Stimulated activated CD4-positive, alpha-beta T cell treated with anti-CD3 and anti-CD28 coated beads, TNF-alpha, amount 100 ng/mL, for 48 hours (primary cell): ENCODE measurements at places on chromosomes 5 and 9.

GRCh38 chr5:112551419-112552032 lies 132.4 kb upstream of the EPB41L4A start:
- peak; percentile 25 for DNase-seq

- no peak for DNase-seq
Observed at GRCh38 chr5:72151169-72151568, 43.9 kb downstream of the MAP1B start.

DNA sequence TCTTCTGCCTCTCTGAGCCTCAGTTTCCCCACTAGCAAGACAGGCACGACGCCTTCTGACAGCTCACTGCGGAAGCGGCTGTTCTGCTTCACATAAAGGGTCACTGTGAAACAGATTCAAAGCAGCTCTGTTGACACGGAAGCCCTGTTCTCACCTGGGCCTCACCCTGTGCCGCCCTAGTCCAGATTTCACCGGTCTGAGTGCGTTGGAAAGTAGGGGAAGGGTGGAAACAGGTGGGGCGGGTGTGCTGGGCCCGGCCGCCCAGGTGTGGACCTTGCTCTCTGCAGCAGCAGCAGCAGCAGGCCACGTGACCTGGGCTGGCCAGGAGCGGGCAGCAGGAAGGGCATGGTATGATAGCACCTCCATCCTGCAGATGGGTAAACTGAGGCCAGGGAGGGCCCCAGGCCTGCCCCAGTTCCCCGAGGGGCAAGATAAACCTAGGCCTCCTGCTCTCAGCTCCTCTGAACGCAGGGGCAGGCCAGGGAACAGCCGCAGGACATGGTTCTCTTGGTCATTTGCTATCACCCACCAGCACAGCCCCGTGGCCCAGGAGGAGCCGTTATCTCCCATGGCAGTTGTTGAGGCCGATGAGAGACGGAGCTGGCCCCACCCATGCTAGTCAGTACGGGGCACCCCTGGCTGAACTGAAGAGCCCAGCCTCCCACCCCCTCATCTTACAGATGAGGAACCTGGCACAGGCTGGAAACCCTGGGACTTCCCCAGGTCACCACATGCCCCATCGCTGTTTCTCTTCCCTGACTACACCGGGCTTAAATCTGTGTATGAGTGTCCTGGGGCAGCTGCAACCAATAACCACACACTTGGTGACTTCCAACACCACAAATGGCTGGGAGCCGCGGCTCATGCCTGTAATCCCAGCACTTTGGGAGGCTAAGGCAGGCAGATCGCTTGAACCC lies 12.1 kb downstream of the PTGES2 start:
- DNase-seq = no peak

DNA sequence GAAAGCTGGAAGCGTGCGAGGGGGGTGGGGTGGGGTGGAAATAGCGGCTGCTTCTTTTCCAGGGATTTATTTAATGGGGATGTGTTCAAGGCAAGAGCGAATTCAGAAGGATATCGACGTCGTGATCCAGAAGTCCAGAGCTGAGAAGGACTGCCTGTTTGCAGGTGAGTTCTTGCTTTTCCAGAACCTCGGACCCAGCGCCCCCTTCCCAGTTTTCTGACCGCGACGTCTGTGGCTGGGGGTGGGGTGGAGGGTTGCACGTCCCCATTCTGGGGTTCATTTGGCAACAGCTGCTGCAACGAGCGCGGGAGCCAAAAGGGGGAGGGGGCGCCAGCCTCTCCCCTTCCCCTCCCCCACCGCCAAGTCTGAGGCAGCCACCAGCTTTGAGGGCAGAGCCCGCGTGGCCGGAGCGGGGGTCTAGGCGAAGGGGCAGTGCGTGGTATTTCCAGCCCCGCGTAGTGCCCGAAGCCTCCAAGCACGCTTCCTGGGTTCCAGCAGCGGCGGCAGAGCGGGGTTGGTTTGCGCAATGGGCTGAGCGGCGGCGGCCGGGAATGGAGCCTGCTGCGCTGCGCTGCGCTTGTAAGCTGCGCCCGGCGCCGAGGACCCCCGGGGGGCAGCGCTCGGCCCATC lies 701 bp downstream of the PARP8 start:
- no peak for DNase-seq

- DNase-seq = no peak
Observed at GRCh38 chr5:165906871-165907270, 2384.6 kb upstream of the WWC1 start.

- no peak for DNase-seq
Observed at GRCh38 chr9:87763286-87763685, 37.4 kb downstream of the CTSL start.

GRCh38 chr9:33988219-33988890 lies 60.3 kb downstream of the UBAP2 start:
- peak; percentile 10 for DNase-seq
